ENCODE measurements at places on chromosomes 16 and 17. TPM values are rescaled to one million over a fixed set of nuclear protein-coding genes. Genes with fewer than 3 reads are reported as not detected.

Gene TP53TG3F
- not detected for polyA plus RNA-seq

DNA sequence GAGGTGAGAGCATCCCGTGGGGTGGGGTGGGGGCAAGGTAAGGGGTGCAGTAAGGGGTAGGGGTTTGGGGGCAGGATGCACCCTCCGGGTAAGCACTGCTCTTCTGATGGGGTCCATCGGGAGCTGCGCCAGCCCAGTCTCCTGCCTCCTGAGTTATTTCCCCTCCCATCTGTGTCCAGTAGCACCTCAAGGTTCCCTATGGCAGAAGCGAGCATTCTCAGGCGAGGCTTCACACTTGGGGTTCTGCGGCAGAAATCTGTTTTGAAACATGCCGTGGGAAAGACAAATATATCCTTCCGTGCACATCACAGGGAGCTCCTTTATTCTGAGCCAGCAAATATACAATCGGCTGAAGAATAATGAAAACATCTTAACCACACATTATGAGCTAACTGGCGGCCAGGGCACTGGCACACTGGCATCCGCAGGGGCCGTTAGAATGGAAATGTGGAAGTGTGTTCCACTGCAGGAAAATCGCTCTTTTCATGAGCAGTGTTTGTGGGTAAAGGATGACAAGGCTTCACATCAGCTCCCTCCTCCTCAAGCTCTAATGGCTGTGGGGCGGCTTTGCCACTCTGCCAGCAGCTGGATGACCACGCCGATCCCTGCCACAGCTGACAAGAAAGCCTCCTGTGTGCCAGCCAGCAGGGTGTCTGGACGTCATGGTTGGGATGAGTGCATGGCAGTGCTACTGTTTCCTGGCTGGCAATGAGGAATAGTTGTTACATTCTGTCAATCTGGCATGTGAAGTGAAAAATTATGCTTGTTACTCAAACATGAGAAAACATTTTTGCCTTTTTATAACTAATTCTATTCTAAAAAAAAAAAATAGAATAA is 20.0 kb downstream of the MTHFSD start:
- H3K27me3 ChIP-seq: no peaks in the 10 kb centered on the region
- no peak overlapping the region for H3K27ac ChIP-seq
- no peak for DNase-seq

DNA sequence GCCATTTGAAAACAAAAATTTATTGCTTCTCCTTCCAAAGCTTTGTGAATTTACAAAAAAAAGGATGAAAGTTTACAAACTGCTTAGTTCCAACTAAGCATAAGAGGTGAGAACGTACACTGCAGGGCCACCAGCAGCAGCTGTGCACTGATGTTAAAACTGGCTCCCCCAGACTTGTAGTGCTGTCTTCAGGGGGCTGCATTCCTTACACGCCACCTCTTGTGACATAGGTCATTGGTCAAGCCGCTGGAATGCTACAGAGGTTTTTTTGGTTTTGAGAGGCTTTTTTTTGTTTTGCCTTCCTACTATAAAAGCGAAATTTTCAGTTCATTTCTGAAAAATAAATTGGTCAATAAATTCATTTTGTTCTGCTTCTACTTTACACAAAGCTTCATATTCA is 6.9 kb downstream of the IFT20 start:
- no peak overlapping the region for H3K4me3 ChIP-seq
- no peak overlapping the region for H3K27ac ChIP-seq
- H3K36me3 ChIP-seq: peaks cover 22% of the 10 kb centered on the region

Gene TMEM114
- 0.77 TPM for polyA plus RNA-seq

Gene EVI2B
- not detected for polyA plus RNA-seq

Gene MYLK3
- polyA plus RNA-seq: 0.18 TPM

DNA sequence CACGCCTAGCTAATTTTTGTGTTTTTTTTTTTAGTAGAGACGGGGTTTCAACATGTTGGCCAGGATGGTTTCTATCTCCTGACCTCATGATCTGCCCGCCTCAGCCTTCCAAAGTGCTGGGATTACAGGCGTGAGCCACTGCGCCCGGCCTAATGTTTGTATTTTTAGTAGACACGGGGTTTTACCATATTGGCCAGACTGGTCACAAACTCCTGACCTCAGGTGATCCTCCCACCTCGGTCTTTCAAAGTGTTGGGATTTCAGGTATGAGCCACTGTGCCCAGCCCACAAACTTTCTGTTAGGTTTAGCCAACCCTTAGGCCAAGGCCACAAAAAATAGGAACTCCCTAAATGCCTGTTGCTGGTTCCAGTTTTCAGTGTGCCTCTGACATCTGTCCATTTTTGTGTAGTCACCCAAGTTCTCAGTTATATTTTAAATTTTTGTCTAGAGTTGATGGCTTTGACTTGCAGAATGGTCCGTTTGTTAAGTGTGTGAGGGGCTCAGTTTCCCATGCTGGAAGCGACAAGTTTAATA is 12.7 kb downstream of the CCL16 start:
- no peak for DNase-seq
- H3K27me3 ChIP-seq: no peaks in the 10 kb centered on the region
- H3K27ac ChIP-seq: no peak overlapping the region
- H3K4me1 ChIP-seq: 0 out of 2 replicates have a peak, but pooled peaks cover 4% of the 10 kb centered on the region
- H3K4me3 ChIP-seq: no peak overlapping the region
- no peaks in the 10 kb centered on the region for H3K36me3 ChIP-seq

DNA sequence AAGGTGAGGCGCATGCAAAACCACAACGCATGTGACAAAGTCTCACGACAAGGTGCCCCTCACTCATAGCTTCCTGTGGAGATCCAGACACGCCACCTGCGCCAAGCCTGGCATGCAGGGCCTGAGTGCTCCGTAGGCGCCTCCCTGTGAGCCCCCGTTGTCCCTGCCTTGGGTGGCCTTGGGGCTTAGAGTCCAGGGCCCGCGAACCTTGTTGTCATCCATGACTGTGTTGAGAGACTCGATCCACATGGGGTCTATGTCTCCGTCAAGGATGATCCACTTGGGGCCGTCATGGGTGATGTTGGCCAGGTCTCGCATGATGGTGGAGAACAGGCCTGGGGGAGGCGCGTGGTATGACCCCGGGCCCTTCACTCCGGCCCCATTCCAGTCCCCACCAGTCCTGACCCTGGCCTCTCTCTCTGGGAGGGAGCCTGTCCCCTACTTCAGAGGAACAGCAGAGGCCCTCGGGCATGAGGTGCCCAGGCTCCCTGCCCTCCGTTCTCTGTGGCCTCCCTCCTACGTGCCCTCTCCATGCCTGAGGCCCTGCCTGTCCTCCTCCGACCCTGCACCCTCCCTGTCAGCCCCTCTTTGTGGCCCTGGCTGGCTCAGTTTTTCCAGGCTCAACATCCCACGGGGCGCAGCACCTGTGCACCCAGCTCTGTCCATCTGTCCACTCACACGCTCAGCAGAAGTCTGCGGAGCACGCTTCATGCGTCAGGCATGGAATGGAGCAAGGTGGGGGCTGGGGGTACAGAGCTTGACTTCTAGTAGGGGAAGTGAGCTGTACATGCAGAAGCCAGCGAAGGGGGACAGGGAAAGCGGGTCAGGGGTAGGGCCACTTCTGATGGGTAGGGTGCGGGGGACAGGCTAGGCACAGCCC is 85.7 kb downstream of the DNAH17 start:
- no peaks in the 10 kb centered on the region for H3K4me1 ChIP-seq
- no peaks in the 10 kb centered on the region for H3K36me3 ChIP-seq
- no peak for DNase-seq
- H3K27ac ChIP-seq: no peak overlapping the region
- no peak overlapping the region for H3K4me3 ChIP-seq
- H3K27me3 ChIP-seq: no peaks in the 10 kb centered on the region

Gene CCDC200
- not detected for polyA plus RNA-seq

DNA sequence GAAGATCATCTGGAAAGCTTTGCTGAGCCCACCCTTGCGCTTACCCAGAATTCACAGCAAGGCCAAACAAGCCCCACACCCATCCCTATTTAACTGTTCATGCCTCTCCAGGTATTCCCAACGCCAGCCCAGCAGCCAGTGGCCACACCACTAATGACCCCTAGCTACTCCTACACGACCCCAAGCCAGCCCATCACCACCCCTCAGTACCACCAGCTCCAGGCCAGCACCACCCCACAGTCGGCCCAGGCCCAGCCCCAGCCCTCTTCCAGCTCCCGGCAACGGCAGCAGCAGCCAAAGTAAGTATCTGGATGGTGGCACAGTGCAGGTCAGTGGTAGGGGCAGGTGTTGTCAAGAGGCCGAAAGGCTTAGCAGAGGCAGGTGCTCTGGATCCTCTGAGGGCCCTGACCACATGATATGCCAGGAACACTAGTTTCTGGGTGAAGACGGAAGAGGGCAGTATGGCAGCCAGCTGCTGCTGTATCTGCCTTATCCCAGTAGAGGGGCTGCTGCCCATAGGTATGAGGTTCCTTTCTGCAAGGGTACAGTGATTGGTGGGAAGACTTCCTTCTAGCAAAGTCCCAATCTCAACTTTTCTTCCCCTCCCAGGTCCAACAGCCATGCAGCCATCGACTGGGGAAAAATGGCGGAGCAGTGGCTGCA is 10.7 kb downstream of the PROCA1 start:
- H3K27me3 ChIP-seq: no peaks in the 10 kb centered on the region
- H3K4me1 ChIP-seq: no peaks in the 10 kb centered on the region
- peaks cover 24% of the 10 kb centered on the region for H3K36me3 ChIP-seq
- no peak overlapping the region for H3K27ac ChIP-seq

DNA sequence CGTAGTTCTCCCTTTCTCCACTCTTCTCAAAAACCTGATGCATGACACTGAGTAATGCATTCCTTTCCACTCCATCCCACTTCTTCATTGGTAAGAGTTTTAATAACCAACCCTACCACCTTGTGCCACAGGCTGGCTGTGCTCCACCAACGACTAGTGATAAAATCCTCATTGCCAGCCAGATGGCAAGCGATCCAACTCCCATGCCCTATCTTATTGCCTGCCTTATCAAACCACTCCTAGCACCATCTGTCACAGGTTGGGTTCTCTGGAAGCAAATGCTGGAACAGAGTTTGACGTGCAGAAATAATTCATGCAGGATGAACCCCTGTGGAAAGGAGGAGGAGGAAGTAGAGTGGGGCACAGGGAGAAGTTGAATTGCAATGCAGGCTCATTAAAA is 99.5 kb downstream of the CHD9NB start:
- H3K36me3 ChIP-seq: no peaks in the 10 kb centered on the region
- 0 out of 2 replicates have a peak, but pooled peaks cover 4% of the 10 kb centered on the region for H3K4me1 ChIP-seq
- no peak overlapping the region for H3K4me3 ChIP-seq
- H3K27ac ChIP-seq: no peak overlapping the region

Gene CA10
- 0.92 TPM for polyA plus RNA-seq

GRCh38 chr17:72590382-72590781 is 469.6 kb downstream of the SOX9 start:
- H3K4me3 ChIP-seq: no peak overlapping the region
- H3K36me3 ChIP-seq: no peaks in the 10 kb centered on the region
- no peak for DNase-seq

DNA sequence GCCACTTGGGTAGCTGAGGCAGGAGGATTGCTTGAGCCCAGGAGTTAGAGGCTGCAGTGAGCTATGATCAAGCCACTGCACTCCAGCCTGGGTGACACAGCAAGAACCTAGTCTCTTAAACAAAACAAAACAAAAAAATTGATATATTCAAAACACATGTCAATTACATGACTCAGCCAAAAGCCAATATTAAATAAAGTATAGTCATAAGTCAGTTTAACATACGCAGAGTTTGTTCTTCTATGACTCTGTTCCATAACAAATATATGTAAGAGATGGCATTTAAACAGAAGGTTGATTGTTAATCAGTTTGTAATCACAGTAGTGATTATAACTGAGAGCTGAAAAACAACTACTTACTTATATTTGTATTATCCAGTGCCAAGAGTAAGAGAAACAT is 106.5 kb downstream of the CDH8 start:
- no peaks in the 10 kb centered on the region for H3K36me3 ChIP-seq
- H3K27me3 ChIP-seq: no peaks in the 10 kb centered on the region
- no peak overlapping the region for H3K27ac ChIP-seq
- peaks cover 5% of the 10 kb centered on the region for H3K4me1 ChIP-seq

Gene CD300E
- not detected for polyA plus RNA-seq

- H3K27ac ChIP-seq: no peak overlapping the region
- no peaks in the 10 kb centered on the region for H3K36me3 ChIP-seq
- no peak for DNase-seq
Observed at GRCh38 chr17:13509527-13509926, 92.2 kb downstream of the HS3ST3A1 start.

GRCh38 chr16:8594149-8594666 is 3.9 kb upstream of the TMEM114 start:
- H3K27ac ChIP-seq: no peak overlapping the region
- H3K36me3 ChIP-seq: no peaks in the 10 kb centered on the region
- peaks cover 39% of the 10 kb centered on the region for H3K27me3 ChIP-seq
- no peak for DNase-seq

Gene MT1G
- 1,014 TPM for polyA plus RNA-seq

DNA sequence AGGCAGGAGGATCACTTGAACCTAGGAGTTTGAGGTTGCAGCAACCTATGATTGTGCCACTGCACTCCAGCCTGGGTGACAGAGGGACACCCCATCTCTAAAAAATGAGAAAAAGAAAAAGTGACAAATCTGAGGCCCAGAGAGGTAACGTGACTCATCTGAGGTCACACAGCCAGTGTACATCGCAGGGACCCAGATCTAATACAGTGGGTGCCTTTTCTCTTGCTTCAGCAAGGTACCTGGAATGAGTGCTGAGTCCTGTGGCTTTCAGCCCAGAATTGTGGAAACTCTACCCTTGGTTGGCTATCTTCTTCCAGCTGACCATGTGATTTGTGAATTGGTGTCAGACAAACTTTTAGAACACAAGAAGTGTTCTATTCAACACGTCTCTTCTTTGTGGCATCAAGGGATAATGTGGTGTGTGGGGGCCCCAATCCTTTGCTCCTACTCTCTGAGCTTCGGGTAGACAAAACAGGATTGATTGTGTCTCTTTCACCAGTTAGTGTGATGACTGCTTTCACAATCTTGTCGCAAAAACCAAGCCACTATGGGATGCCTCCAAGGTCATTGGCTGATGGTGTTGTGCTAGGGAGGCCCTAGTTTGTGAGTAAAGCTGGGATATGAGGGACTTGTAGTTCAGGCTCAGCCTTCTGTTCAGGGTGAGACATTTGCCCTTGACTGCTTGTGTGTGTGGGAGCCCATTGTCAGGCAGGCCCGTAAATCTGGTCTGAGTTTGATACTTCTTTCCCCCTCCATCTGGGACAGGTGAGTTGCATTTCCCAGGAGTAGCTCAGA is 71.0 kb downstream of the MSI2 start:
- H3K4me3 ChIP-seq: no peak overlapping the region
- no peaks in the 10 kb centered on the region for H3K27me3 ChIP-seq
- H3K4me1 ChIP-seq: 0 out of 2 replicates have a peak, but pooled peaks cover 2% of the 10 kb centered on the region
- no peaks in the 10 kb centered on the region for H3K36me3 ChIP-seq
- H3K27ac ChIP-seq: no peak overlapping the region

DNA sequence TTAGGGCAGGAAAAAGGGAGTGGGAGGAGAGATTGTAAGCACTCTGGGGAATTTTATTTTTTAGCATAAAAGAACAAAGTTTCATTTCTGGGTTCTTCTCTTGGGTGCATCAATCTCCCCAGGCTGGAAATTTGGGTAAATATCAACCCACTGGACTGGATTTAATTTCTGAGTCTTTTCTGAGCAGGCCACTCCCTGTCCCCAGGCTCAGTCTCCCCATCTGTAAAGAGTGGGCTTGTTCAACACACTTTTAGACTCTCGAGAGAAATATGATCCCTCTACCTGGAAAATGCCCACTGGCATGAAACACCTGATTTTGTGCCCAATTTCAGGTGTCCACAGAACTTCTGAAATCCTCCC is 617 bp upstream of the VTN start:
- H3K4me1 ChIP-seq: peaks cover 9% of the 10 kb centered on the region
- H3K27me3 ChIP-seq: peaks cover 22% of the 10 kb centered on the region
- no peaks in the 10 kb centered on the region for H3K36me3 ChIP-seq
- peak overlapping the region; percentile 39 for H3K4me3 ChIP-seq
